ENCODE measurements at places on chromosomes 5 and 9. TPM values are rescaled to one million over a fixed set of nuclear protein-coding genes. Genes with fewer than 3 reads are reported as not detected.

NDUFA8 gene
- total RNA-seq, result 43.7 TPM

GRCh38 chr9:75692309-75692708, 198.2 kb upstream of the PCSK5 start:
- H3K36me3 ChIP-seq, result no peaks in the 10 kb centered on the region
- no peaks in the 10 kb centered on the region for H3K27me3 ChIP-seq
- no peak overlapping the region for H3K4me3 ChIP-seq
- no peak for DNase-seq
- H3K27ac ChIP-seq, result no peak overlapping the region
- H3K4me1 ChIP-seq, result no peaks in the 10 kb centered on the region

DNA sequence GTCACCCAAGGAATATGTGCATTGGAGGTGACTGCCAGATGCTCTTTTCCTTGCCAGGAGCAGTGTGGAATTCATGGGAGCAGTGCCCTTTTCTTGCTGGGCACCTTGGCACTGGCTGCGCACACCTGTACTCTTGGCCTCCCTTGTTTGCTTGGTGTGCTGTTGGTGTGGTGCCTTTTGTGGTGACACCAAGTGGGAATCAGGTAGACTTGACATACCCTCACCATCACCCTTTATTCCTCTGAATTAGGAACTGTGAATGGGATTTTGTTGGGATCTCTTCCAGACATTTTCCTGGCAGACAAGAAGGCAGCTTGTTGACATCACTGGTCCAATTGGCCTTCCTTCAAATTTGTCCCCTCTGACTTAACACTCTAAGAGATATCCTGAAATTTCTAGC, 82.3 kb downstream of the RAI14 start:
- H3K27ac ChIP-seq, result no peak overlapping the region
- DNase-seq, result peak; percentile 46
- no peaks in the 10 kb centered on the region for H3K27me3 ChIP-seq
- no peak overlapping the region for H3K4me3 ChIP-seq

DNA sequence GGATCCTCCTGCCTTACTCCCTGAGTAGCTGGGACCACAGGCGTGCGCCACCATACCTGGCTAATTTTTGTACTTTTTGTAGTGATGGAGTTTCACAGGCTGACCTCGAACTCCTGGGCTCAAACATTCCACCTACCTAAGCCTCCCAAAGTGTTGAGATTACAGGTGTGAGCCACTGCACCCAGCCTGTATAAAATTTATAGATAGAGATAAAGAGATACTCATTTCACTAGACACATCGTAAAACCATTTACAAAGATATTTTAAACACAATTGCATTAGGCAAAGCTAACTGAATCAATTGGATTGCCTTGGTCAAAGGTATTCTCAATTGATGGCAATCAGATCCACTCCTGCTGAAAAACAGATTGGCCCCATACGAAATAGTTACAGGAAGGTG, 52.0 kb downstream of the PDE6A start:
- H3K27me3 ChIP-seq, result no peaks in the 10 kb centered on the region
- no peaks in the 10 kb centered on the region for H3K4me1 ChIP-seq
- no peak overlapping the region for H3K4me3 ChIP-seq
- no peak overlapping the region for H3K27ac ChIP-seq
- H3K36me3 ChIP-seq, result no peaks in the 10 kb centered on the region
- no peak for DNase-seq

GRCh38 chr9:70902692-70903131, 218.7 kb downstream of the TRPM3 start:
- H3K4me1 ChIP-seq, result no peaks in the 10 kb centered on the region
- H3K4me3 ChIP-seq, result no peak overlapping the region
- no peaks in the 10 kb centered on the region for H3K36me3 ChIP-seq
- H3K27ac ChIP-seq, result no peak overlapping the region
- peak; percentile 80 for DNase-seq

DNA sequence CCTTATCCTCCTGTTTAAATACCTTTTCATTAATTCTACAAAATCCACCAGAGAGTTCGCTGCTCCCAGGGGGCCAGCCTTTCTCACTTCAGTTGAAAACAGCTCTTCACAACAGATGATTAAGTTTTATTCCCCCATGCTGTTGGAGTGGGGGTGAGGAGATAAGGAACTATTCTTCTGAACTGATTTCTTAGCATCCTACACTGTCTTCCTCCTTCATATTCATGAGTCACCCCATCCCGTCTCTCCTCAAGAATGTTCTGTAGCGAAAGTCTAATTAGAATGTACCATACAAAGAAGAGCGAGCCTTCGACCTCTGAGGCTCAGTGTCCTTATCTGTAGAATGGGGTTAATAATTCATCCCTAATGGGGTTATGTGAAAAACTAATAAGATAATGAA, 138.0 kb downstream of the PIK3R1 start:
- H3K27me3 ChIP-seq, result no peaks in the 10 kb centered on the region
- H3K36me3 ChIP-seq, result no peaks in the 10 kb centered on the region
- DNase-seq, result no peak
- no peak overlapping the region for H3K4me3 ChIP-seq

DNA sequence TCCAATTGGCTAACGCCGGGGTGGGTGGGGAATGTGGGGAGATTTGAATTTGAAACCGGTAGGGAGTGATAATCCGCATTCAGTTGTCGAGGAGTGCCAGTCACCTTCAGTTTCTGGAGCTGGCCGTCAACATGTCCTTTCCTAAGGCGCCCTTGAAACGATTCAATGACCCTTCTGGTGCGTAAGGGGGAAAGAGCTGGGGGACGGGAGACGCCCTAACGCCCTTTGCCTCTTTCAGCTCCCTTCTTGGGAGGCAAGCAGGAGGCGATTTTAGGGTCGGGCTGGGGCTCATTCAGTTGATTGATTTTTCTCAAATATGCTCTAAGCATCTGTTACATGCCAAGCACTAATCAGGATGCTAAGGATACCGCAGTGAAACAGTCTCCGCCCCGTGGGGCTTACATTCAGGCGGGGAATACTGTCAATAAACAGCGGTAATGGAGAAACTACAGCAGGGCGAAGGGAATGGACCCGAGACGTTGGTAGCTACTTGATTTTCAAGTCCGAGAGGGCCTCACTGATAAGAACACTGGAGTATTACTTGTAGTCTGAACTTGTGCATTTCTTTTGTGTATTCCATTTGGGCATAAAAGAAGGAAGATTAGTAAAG, at the start of gene HMMR:
TSS of gene HMMR (plus strand) at position 71 of the 610 bp plus-strand sequence. CDS start at position 132, 61 bp downstream.
- DNase-seq, result no peak
- peak within 1 kb of the TSS; percentile 74 for H3K4me3 ChIP-seq
- peak within 1 kb of the TSS; percentile 100 for H3K27ac ChIP-seq
- H3K36me3 ChIP-seq, result peaks cover 5% of the 10 kb centered on the region

NPR3 gene
- total RNA-seq, result 14.3 TPM

DNA sequence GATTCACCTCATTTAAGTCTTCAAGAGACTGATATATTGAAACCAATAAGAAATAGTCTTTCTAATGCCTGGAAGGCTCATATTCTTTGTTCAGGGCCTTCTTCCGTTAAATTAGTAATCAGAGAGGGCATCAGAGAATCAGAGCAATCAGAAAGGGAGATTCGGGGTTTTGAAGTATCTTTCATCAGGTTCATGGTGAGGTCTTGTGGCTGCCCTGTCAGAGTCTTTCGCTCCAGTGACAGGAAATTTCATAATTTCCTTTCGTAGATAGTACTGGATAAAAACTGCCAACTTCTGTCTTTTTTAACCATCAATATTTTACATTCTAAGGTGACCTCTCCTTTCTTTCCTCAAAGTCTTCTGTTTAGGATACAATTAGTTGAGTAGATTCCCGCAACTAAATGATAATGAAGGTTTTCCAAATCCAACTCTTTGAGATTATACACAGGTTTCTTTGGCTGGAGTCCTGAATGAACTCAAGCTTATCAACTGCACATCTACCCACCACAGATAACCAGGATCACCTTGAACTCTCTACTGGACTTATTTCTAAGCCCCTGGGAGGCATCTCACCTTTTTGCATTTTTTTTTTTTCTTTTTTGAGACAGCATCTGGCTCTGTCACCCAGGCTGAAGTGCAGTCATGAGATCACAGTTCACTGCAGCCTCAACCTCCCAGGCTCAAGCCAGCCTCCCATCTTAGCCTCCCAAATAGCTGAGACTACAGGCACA, 5.5 kb downstream of the IL31RA start:
- no peaks in the 10 kb centered on the region for H3K27me3 ChIP-seq
- no peak overlapping the region for H3K27ac ChIP-seq

RPL35 gene
- total RNA-seq, result 4,378 TPM

TRIM7 gene
- total RNA-seq, result 18.8 TPM

MYOT gene
- 125 TPM for total RNA-seq

- H3K4me3 ChIP-seq, result no peak overlapping the region
- H3K27ac ChIP-seq, result no peak overlapping the region
- no peaks in the 10 kb centered on the region for H3K27me3 ChIP-seq
These were observed 58.6 kb downstream of the ENC1 start for GRCh38 chr5:74581988-74582365.

HAVCR2 gene
- 4.3 TPM for total RNA-seq

EMB gene
- total RNA-seq, result 4.3 TPM

DNA sequence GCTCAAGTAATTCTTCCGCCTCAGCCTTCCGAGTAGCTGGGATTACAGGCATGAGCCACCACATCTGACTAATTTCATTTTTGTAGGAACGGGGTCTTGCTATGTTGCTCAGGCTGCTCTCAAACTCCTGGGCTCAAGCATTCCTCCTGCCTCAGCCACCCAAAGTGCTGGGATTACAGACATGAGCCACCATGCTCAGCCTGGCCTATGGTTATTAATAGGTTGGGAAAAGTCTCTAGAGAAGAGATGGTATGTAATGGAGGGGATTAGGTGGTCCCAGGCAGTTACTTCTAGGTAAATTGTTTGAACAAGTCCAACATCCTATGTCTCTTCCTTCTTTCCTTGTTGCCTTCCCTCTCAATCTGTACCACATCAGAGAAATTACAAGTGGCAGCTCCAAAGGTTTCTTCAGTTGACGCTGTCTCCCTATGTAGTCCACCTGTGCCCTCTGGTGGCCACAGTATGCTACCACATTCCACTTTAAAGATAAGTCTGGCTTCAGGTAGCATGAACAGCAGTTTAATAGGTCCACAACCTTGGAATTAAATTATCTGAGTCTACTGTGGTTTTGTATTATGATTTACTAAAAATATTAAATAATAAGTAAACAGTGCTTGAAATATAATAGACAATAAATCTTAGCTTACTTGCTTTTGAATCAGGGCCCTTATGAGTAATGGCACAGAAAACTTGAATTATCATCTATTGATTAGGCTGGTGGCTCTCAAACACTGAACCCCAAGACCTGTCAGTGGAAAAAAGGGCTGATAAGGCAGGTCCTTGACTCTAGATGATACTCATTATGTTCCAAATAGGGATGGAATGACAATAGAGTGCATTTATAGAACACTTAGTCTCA, 9.7 kb downstream of the TIGD6 start:
- H3K36me3 ChIP-seq, result peaks cover 9% of the 10 kb centered on the region
- H3K27ac ChIP-seq, result no peak overlapping the region
- H3K4me3 ChIP-seq, result no peak overlapping the region

- peak; percentile 59 for DNase-seq
- H3K27me3 ChIP-seq, result no peaks in the 10 kb centered on the region
- peaks cover 15% of the 10 kb centered on the region for H3K4me1 ChIP-seq
- no peak overlapping the region for H3K4me3 ChIP-seq
- no peaks in the 10 kb centered on the region for H3K36me3 ChIP-seq
These were observed 368 bp downstream of the SH3TC2 start for GRCh38 chr5:149062371-149063016.

CNOT6 gene
- 11.7 TPM for total RNA-seq

DNA sequence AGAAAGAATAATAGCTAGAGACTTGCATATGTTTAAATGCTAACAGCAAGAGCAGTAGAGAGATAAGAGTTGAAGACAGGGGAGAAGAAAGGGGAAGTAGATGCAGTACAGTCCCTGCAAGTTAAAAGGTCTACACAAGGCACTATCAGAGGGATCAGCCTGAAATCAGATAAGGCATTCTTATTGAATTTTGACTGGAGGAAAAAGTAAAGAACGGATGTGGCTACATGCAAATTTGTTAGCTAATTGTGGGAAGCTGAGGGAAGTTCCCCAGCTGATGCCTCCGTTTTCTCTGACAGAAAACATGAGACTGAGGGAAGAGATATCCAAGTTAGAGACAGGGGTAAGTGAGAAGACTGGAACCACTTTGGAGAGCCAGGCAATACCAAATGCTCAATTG, 12.9 kb upstream of the RHOBTB3 start:
- H3K27ac ChIP-seq, result no peak overlapping the region
- H3K4me1 ChIP-seq, result peaks cover 4% of the 10 kb centered on the region
- no peak for DNase-seq
- no peak overlapping the region for H3K4me3 ChIP-seq
- peaks cover 2% of the 10 kb centered on the region for H3K36me3 ChIP-seq

DNA sequence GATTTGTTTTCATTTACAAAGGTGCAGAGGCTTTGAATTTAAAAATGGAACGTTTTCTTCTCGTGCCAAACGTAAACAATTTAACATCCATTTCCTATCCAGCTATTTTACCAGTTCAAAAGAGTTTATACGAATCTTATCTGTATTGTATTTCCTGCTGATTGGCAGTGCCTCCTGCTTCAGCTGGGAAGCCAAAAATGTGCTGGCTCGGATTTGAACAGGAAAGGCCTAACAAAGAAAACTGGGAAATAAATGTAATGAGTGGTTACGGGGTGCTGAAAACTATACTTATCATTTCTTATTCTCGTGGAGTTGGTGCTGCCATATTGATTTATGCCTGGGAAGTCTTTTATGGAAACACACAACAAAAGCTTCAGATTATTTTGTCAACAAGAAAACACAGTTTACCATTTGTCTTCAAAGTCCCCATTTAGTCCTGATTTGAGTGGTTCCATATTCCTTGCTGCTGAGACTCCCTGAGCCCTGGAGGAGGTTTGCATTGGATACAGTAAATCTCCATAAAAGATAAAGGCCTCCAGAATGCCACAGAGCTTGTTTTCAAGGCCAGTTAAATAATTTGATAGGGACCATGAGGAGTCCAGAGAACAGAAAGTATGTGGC, 507.4 kb downstream of the RASEF start:
- H3K27ac ChIP-seq, result no peak overlapping the region
- no peaks in the 10 kb centered on the region for H3K36me3 ChIP-seq
- no peaks in the 10 kb centered on the region for H3K27me3 ChIP-seq
- H3K4me1 ChIP-seq, result peaks cover 2% of the 10 kb centered on the region
- DNase-seq, result peak; percentile 45

DNA sequence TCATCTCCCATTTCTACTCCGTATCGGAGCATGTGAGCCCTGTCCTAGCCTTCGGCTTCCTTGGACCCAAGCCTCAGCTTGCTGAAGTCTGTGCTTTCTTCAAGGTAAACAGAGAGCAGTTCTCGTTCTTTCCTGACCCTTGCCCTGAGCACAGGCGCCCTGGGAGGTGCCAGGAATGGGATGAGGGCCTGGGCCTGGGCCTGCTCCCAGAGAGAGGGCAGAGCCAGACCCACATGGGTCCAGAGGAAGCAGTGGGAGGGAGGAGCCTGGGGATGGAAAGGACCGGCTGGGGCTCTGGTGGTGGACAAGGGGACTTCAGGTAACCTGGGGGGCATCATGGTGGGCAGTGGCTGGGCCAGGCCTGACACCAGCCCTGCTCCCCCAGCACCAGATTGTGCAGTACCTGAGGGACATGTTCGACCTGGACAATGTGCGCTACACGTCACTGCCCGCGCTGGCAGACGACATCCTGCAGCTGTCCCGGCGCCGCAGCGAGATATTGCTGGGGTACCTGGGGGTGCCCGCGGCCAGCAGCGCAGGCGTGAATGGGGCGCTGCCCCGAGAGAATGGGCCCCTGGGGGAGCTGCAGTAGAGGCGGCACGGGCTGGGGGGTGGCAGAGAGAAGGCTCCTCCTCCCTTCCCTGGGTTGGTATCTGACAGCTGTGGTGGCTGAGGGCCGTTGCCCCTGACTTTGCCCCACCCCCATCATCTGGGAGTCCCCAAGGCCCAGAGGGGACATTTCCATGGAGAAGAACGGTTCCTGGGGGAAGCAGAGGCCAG, 10.9 kb upstream of the DOLPP1 start:
- H3K27me3 ChIP-seq, result no peaks in the 10 kb centered on the region
- peaks cover 18% of the 10 kb centered on the region for H3K4me1 ChIP-seq
- DNase-seq, result no peak
- H3K4me3 ChIP-seq, result no peak overlapping the region
